ENCODE measurements at places on chromosomes 5 and 9. TPM values are rescaled to one million over a fixed set of nuclear protein-coding genes. Genes with fewer than 3 reads are reported as not detected.

GRCh38 chr5:158952951-158953350 lies 146.8 kb downstream of the EBF1 start:
- H3K4me3 ChIP-seq = no peak overlapping the region
- no peaks in the 10 kb centered on the region for H3K4me1 ChIP-seq
- DNase-seq = no peak
- H3K36me3 ChIP-seq = no peaks in the 10 kb centered on the region

NR6A1 gene
- 11.5 TPM for total RNA-seq

GRCh38 chr9:14331120-14331519 lies 17.2 kb upstream of the NFIB start:
- no peak overlapping the region for H3K4me3 ChIP-seq
- H3K36me3 ChIP-seq = no peaks in the 10 kb centered on the region
- no peaks in the 10 kb centered on the region for H3K4me1 ChIP-seq

DNA sequence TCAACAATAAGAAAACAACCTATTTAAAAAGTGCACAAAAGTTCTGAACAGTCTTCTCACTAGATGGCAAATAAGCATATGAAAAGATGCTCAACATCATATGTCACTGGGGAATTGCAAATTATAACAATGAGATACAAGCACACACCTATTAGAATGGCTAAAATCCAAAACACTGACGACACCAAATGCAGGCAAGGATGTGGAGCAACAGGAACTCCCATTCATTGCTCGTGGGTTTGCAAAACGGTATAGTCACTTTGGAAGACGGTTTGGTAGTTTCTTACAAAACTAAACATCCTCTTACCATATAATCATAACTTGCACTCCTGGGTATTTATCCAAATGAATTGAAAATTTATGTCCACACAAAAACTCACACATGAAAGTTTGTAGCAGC lies 100.9 kb upstream of the TBC1D2 start:
- H3K4me3 ChIP-seq = no peak overlapping the region
- H3K27me3 ChIP-seq = no peaks in the 10 kb centered on the region
- H3K36me3 ChIP-seq = no peaks in the 10 kb centered on the region

LRRC19 gene
- total RNA-seq = 79.1 TPM

CATSPER3 gene
- total RNA-seq = 4.1 TPM

GRCh38 chr9:134875371-134875770 lies 5.2 kb upstream of the FCN2 start:
- H3K36me3 ChIP-seq = no peaks in the 10 kb centered on the region
- H3K27me3 ChIP-seq = no peaks in the 10 kb centered on the region
- no peak for DNase-seq
- H3K4me3 ChIP-seq = no peak overlapping the region
- no peaks in the 10 kb centered on the region for H3K4me1 ChIP-seq

CBY3 gene
- not detected for total RNA-seq

KIAA0825 gene
- total RNA-seq = 5.3 TPM

- no peak for DNase-seq
- H3K27me3 ChIP-seq = no peaks in the 10 kb centered on the region
- no peak overlapping the region for H3K4me3 ChIP-seq
- H3K36me3 ChIP-seq = no peaks in the 10 kb centered on the region
- no peak overlapping the region for H3K27ac ChIP-seq
- no peaks in the 10 kb centered on the region for H3K4me1 ChIP-seq
Observed at GRCh38 chr5:112355058-112355685, 63.9 kb downstream of the EPB41L4A start.

PLEKHG4B gene
- not detected for total RNA-seq

FCN1 gene
- not detected for total RNA-seq
